ENCODE measurements at places on chromosomes 3 and 15.
A peak's percentile ranks its signal among the peaks of the same experiment; 100 is the strongest.

DNA sequence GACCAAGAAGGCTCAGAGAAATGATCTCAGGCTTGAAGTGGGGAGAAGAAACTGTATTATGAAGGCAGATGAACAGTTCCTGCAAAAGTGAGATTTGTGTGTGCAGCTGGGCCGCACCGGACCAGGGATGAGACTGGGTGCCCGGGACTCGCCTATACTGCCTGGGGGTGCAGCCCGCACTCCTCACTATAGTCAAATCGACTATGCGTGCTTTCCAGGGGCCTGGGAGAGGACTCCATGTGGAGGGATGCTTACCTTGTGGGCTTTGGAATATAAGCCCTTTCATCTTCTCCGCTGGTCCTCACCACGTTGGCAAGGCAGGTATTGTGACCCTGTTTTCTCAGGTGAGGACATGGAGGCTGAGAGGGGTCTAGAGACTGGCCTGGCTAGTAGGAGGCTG lies 32.9 kb upstream of the APOD start:
- DNase-seq: no peak

- no peak for DNase-seq
Measured at GRCh38 chr3:151121016-151121415, 35.6 kb downstream of the MED12L start.

GRCh38 chr3:9902372-9903237 lies at the start of gene IL17RE:
IL17RE (plus strand) TSS chr3:9902848; CDS start chr3:9902933, 85 bp downstream.
- no peak for DNase-seq

- peak; percentile 64 for DNase-seq
Measured at GRCh38 chr3:119293871-119294695, at the start of gene ARHGAP31. ARHGAP31 (plus strand) TSS chr3:119294383; CDS start chr3:119294905, 522 bp downstream.

- peak; percentile 9 for DNase-seq
Measured at GRCh38 chr3:56207922-56208321, 260.3 kb downstream of the ERC2 start.

DNA sequence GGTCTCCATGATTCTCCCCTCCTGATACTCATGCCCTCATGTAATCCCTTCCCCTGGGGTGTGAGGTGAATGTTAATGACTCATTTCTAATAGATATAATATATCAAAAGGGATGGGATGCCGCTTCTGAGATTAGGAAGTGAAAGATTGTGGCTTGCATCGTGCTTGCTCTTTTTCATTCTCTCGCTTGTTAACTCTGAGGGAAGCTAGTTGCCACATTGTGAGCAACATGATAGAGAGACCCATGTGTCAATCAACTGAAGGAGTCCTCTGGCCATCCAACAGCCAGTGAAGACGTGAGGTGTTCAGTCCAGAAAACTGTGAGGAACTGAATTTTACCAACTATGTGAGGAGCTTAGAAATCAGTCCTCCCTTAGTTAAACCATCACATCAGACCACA lies 28.9 kb upstream of the DRD3 start:
- DNase-seq: no peak

Measured in foreskin fibroblast (primary cell).